ENCODE measurements at places on chromosomes 5 and 9. TPM values are rescaled to one million over a fixed set of nuclear protein-coding genes. Genes with fewer than 3 reads are reported as not detected.

DNA sequence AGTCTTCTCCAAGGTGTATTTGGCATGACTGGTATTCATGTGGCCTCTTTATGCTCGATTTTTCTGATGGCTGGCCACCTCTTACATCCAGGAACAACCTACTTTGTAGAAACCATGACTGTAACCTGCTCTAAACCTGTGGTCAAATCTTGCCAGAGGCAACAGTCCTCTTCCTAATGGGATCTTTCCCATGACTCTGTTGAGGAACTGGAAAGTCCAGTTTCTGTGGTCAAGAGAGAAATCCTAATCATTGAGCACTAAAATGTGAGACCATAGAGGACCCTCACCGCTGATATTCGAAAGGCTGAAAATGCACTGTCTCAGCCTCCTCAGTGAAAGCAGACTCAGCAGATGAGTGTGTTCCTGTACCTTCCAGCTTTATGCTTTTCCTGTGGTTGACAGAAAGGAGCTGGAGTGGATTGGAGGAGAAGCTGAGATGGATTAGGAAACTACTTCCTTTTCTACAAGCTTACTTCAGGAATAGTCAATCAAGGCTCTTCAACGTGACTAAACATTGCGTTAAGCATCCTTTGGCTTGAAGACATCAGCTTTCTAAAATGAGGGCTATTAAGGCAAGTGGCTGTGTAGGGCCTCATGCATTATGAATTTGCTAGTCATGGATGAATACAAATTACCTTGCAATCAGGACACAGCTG lies 69.7 kb upstream of the DAPK1 start:
- no peak for DNase-seq

- no peak for DNase-seq
Measured at GRCh38 chr9:135886147-135886981, 21.0 kb downstream of the CAMSAP1 start.

- DNase-seq = no peak
Measured at GRCh38 chr5:133251296-133252132, 199.7 kb downstream of the HSPA4 start.

GRCh38 chr5:54861212-54861894 lies 124.0 kb downstream of the ESM1 start:
- DNase-seq = no peak

DNA sequence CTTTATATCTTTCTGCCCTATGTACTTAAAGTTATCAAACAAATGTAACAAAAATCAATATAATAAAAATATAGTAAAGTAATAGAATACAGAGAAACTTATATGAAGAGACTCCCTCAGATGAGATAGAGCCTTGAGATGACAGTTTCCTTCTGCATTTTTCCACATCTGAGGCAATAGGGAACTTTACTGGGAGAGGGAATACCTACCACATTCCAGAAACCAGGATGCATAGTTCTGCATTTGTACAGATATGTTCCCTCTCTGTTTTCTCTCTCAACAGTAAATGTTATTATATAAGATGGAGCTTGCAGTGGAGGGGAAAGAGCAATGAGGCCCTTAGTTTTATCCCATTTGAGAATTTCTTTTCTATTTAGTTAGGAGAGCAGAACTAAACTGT lies 109.6 kb upstream of the KCNN2 start:
- no peak for DNase-seq

DNA sequence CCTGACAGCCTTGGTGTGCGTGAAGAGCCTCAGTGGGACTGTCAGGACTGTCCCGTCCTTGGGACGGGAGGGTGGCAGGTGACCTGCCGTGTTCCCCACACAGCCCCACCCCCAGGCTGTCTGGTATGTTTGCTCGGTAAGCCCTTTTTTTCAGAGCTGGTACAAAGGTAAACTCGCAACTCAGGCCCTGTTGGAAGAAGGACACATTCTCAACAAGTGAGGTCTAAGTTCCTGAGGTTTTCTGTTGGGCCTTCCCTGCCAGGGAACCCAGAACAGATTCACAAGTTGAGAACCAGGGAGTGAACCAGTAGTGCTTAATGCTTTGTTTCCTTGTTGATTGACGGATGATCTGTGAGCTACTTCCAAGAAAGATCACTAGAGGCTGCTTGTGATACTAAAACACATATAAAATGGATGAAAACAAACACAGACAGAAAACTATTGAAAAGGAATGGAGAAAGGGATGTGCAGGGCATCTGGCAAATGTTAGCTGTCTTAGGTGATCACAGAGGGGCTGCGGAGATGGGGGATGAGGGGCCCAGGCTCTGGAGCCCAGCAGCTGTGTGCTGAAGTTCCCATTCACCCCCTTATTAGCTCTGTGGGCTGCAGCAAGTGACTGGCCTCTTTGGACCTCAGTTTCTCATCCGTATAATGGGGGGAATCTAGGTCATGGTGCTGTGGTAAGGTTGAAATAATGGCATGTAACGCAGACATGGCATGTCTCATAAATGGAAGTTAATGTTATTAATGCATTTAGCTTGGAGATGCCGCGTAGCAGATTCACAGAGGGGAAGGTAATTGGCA lies 2.7 kb downstream of the NDST1 start:
- no peak for DNase-seq

DNA sequence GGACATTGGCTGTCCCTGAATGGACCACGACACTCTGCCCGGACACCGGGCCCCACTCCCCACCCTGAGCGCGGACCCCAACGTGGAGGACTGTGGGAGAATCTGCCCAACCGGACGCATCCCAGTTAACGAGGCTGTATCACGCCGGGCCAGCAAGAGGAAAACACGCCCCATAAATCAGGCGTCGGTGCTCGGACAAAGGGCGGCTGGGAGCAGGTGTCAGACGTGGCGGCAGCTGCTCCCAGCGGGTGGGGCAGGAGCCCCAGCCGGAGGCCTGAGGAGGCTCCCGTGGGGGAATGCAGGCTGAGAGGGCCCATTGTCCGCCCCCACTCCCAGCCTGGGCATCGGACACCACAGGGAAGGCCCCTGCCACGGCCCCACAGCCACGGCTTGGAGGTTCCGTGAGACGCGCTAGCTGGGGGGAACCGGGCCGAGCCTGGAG lies 19.2 kb downstream of the NOTCH1 start:
- no peak for DNase-seq

- no peak for DNase-seq
Measured at GRCh38 chr5:176578391-176578808, 29.3 kb downstream of the CDHR2 start.

DNA sequence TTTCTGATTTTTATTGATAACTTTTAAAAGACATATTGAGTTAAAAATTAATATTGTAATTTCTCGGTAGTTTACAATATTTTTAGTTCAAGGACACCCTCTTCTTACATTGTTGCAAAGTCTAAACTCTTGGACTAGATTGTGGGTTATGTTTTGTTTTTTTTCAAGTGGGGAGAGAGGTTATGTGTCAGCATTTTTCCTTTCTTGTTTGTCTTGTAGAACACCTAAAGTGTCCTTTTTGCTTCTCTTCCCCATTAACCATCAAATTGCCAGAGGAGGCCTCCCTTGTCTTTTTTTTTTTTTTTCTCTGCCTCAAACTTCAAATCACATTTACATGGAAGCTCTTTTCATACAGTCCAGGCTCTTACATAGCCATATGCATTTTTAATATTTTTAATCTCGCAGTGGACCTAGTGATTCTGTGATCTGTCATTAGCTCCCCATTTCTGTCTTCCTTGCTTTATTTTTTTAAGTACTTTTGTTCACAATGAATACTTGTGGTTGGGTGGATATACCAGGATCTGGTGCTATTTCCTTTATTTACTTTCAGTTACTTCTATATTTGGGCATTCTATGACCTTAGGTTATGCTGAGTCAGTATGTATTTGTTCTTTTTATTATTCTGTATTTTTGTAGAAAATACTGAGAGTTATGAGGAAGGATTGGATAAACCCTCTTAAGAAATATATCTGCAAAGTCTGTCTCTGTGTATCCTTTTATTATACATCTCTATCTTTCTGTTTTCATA lies 2280.6 kb upstream of the ACO1 start:
- DNase-seq = no peak

DNA sequence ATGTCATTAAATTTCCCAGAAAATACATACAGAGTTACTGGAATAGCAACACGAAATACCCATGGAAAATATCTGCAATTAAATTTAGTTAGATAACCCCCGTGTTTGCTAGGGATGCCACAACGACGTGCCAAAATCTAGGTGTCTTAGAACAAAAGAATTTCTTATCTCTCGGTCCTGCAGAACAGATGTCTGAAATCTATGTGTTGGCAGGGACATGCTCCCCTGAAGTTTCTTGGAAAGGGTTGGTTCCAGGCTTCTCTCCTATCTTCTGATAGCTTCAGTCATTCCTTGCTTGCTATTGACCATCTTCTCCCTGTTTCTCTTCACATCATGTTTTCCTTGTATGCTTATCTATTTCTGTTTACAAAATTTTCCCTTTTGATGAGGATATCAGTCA lies 1067.0 kb downstream of the CDH18 start:
- DNase-seq = no peak

- DNase-seq = no peak
Measured at GRCh38 chr9:7094052-7094451, 336.3 kb downstream of the KDM4C start.

DNA sequence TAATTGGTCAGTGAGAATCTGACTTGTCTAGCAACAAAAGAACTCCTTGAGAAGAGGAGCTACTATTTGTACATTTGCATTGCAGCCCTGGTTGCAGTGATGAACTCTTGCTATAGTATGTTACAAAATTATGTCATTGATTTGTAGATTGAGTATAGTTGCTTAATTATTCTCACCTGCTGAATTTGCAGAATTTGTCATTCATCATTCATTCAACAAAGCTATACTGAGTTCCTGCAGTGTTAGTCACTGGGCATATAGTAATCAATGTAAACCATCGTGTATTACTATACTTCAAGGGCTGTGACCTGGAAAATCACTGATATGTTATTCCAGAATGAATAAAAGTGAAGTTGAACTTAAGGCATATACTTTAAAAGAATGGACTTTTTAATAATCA lies 50.1 kb downstream of the SLC1A3 start:
- no peak for DNase-seq

DNA sequence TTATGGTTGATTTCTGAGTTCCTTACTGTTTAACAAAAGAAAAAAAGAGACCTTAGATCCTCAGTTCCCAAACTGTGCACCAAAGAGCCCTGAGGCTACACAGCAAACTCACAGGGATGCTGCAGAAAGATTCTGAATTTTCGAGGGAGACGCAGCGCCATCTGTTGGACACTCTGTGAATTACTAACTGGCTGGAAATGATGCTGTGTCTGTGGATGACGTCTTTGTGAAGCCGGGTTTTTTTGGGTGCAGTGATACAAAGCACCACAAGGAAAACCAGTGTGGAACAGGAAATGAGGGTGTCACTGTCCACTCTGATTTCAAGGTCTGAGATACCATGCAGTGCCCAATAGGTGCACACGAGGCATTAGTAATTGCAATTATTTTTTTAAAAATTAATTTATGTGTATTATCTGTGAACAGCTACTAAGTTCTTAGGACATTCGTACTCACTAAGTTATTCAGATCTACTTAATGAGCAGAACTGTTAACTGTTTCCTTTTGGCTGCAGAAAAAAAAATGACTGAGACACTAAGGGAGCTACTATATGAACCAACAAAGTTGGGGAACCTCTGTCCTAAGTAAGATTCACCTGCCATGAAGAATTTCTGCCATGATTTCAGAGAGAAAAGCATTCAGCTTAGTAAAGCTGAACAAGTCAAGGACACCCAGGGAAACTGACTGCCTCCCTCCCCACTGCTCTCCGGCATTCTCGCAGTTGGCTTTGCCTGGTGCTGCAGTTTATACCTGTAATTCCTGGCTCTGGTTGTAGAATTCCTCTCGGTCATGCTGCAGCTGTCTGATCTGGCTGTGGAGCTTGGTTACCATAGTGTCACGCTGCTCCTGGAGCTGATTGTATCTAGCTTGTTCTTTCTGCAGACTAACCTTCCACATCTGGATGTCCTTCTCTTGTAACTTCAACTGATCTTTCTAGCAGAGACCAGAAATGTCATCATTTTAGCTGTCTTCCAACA lies 23.4 kb downstream of the SPACA9 start:
- DNase-seq = peak; percentile 66

DNA sequence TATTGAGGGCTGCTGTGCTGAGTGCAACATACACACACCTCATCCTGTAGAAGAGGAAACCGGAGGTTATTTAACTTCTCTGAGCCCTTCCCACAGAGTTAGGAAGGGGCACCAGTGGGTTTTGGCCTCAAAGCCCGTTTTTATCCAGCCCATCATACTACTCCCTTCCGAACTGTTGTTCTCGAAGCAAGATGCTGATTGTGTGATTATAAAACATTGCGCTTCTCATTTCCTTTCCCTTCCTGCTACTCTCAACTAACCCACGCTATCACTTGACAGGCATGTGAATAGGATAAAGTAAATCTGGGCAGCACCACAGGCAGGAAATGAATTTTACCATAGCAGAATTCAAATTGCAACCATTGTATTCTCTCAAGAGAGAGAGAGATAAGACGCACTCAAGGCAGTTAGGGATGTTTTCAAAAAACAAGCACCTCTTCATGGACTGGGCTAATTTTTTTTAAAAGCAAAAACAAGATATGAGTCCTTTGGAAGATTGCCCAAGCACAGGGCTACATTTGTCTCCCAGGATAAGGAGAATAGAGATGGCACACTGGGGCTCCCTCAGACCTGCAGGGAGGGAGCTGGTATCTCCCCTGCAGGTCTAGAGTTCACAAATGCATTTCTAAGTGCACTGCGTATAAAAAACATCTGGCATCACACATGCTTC lies 52.6 kb downstream of the GNA14 start:
- no peak for DNase-seq

DNA sequence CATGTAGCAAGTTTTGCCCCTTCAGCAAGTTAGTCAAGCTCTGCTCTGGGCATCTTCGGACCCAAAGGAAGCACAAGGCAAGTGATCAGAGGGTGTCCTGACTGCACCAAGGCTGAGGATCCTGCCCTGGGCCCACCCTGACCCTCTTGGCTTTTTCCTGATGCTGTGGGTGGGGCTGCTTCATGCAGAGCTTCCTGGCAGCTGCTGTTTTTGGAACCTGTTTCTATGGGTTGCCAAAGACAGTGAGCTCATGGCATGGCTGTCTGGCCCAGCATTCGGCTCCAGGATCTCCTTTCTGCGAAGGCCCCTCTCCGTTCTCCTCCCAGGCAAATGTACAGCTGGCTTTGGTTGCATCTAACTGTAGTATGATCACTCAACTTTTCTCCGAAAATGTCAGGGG lies 497.9 kb downstream of the ARHGEF28 start:
- no peak for DNase-seq

GRCh38 chr5:175689147-175689991 lies 31.5 kb downstream of the HRH2 start:
- no peak for DNase-seq

GRCh38 chr5:57133574-57133973 lies 40.3 kb upstream of the GPBP1 start:
- DNase-seq = no peak

The ENTPD8 gene
- 0.68 TPM for polyA plus RNA-seq

The FSTL4 gene
- 0.78 TPM for polyA plus RNA-seq

The ORM2 gene
- not detected for polyA plus RNA-seq

The GFI1B gene
- 0.94 TPM for polyA plus RNA-seq

The MEIKIN gene
- polyA plus RNA-seq = not detected

The FABP6 gene
- polyA plus RNA-seq = not detected

All from left renal cortex interstitium (tissue), 4 donors.